ENCODE measurements at places on chromosomes 6 and 20.
A peak's percentile ranks its signal among the peaks of the same experiment; 100 is the strongest.

DNA sequence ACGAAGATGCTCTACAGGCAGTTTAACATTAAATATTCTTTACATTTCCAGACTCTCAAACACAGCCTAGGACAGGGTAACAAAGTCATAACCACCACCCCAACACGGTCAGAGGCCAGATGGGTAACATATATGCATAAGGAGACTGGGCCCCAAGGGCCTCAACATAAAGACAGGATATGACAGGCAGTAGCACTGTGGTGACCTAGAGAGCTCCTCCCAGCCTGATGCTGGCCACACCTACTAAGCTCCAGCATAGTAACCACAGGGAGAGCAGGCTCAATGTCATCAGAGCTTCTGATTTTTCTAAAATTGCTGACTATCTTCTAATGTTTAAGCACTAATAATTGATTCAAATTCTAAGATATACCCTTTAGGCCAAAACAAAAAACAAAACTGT, 21.7 kb downstream of the SMLR1 start:
- peak; percentile 42 for DNase-seq

DNA sequence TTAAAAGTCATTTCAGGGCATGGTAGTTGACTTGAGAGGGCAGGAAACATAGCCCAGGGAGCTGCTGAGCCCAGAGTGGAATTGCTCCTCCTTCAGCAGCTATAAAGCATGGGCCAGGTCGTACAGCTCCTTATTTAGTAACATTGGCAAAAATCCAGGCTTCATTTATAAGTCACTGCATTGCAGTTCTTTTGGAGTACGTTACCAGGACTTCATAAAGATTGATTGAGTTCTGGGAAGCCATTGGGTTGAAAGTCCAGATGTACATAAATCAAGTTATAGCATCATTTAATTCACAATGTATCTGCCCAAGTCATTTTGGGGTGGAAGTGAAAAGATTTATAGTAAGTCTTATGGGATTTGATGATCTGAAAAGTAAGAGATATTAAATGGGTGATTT, 53.0 kb upstream of the ANKEF1 start:
- DNase-seq = no peak

- no peak for DNase-seq
These were observed 4.8 kb upstream of the BTN1A1 start for GRCh38 chr6:26495281-26495680.

DNA sequence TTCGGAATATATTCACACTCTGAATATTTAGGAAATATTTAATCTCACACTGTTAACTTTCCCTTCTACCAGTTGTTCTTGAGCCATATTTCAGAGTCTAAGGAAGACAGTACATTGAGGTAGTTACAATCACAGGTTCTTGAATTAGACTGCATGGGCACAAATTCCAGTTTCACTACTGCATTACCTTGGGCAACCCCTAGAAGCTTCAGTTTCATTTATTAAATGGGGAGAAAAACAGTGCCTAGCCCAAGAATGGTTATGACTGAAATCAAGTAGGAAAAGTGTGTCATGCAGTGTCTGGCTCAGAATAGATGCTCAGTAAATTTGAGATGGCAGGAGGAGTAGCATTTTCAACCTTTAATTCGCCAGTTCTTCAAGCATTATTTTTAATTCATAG, 124.5 kb upstream of the SAMD5 start:
- peak; percentile 5 for DNase-seq

DNA sequence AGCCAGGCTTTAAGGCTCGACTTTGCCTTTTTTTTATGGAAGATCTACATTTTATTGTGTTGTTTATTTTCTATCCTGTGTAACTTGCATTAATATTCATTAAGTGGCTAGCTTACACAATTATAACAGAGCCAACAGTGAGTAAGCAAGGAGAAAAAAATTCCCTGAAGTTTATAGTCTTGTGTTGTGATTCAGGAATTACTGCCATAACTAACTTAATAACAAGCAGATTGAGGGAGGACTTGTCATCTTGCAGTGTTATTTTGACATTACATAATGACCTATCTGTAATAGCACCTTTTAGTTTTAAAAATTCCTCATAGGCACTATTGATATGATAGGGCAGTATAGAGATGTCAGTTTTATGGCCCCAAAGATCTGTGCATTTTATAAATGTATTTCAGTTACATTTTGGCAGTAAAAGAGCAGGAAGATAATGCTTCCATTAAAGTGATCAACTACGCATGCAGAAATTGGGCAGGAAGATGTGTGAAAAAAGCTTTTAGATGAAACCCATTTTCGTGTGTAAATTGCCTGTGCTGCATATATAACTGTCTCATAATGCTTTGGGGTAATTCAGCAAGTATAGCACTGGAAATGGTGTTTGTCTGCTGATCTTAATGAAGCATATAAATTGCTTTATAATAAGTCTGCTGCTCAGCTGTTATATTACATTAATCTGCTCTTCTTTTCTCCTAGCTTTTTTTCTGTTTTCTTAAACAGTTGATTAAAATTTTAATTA, 123.0 kb downstream of the SMAP1 start:
- no peak for DNase-seq

GRCh38 chr20:46894579-46894958, at the start of gene EYA2:
Gene EYA2, plus strand, starts transcription at chr20:46894843. Its CDS starts 95,168 bp downstream, at chr20:46990011.
- DNase-seq = no peak

DNA sequence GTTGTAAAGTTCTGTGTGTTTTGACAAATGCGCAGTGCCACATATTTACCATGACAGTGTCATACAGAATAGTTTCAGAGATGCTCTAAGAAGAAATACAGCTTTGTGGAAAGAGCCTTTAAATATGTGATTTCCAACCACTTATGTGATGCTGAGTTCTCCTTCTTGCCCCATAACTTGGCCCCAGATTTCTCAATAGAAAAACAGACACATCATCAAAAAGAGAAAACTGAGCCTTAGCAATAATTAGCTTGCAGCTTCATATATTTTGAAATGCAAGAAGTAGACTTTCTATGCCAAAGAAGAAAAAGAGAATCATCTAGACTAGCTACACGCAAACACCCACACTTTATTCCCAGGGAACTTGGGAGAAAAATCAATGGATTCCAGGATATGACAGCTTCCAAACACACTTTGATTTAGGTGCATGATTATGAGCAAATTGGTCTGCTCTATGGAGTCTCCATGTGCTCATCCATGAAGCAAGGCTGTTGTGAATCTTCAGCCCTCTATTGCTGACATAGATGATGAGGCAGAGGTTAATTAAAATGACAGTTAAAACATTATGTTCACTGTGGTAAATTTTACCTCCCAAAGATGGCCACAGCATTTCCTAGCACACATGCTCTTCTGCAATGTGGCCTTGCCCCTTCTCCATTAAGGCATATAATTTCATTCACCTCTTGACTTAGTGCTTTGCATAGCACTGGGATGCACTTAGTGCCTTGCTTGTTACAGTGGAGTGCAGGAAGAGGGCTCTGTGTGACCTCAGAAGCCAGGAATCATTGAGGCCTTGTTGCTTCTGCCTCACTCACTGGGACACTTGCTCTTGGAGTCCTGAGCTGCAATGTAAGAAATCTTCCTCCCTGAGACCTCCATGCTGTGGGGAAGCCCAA, 174.6 kb downstream of the SYNDIG1 start:
- DNase-seq = no peak

GRCh38 chr20:47985092-47985850, 200.0 kb upstream of the SULF2 start:
- DNase-seq = no peak

DNA sequence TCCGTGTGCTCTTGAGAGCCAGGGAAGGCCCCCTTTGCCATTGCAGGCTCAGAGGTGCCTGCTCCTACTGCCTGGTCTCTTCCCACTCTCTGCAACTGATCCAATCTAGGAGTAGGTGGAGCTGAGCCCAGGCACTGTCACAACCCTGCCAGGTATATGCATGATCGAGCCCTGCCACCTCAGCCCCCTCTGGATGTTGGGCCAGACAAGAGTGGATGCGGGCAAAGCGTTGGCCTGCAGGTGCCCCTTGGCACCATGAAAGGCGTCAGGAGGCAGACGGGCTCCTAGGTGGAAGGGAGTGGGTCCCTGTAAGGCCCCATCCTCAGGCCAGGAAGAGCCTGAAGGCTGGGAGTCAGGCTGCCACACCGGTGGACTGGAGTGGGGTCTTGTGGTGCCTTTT, 5.9 kb upstream of the OR14J1 start:
- no peak for DNase-seq

GRCh38 chr6:148736774-148737412, 9.9 kb upstream of the UST start:
- DNase-seq = peak; percentile 58

DNA sequence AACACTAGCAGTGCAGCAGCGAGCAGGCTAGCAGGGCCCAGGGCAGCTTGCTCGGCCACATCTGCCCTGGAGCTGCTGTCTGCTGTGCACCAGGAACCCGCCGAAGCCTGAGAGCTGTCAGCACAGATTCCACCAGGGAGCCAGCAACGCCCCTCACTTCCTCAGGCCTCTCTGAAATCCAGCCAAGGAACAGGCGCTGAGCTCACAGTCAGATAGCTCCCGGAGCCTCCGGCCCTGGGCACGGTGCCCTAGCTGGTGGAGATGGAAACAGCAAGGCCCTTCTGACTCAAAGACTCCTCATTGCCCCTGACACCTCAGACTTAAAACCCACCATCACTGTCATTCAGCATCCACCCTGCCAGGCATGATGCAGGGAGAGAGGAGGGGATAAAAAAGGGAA, 839.4 kb downstream of the MAFB start:
- no peak for DNase-seq

- DNase-seq = no peak
These were observed 51.9 kb downstream of the CBFA2T2 start for GRCh38 chr20:33541797-33542196.

DNA sequence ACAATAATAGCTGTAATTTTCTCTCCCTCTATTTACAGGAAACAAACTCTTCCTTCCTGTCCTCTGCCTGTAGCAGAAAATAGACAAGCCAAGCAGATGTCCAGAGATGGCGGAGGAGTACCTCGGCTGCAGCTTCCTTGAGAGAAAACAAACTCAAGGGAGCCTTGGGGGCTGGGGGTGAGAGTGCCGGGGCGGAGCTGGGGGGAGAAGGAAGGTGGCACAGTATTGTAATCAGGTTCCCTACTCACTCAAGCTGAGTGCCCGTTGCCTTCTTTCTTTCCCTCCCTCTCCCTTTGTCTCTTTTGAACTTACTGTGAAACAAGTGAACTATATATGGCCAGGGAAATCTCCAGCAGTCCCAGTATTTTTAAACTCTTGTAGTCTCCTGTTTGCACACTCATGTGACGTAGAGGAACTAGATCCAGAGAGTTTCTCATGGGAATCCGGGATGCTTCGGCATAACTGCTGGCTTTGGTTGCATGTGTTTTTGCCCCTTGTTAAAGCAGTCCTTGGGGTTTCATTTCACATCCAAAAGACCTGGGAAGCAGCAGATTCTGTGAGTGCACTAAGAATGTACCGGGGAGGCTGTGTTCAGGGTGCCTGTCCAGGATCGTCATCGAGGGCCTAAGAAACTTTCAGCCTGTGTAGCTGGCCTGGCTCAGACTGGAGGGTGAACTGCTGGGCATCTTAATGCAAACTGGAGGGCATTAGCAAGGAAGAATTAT, 44.6 kb upstream of the HDDC2 start:
- peak; percentile 11 for DNase-seq

GRCh38 chr6:169652896-169653295, 48.9 kb downstream of the WDR27 start:
- no peak for DNase-seq

DNA sequence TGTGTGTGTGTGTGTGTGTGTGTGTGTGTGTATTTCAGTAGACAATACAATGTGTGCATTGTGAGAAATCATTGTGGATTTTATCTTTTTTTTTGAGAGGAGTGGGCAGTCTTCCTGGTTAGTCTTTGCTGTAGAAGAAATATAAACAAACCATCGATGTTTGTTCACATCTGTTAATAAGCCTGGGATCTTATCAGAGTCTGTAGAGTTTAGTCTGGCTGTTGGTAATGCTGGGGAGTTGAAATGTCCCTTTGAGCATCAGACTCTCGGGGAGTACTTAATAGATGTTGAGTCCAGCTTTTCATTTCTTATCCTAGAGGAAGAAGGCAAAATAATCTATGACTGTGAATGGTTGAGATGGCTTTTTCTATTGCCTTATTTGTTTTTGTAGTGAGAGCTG, 96.6 kb upstream of the SUPT3H start:
- no peak for DNase-seq

DNA sequence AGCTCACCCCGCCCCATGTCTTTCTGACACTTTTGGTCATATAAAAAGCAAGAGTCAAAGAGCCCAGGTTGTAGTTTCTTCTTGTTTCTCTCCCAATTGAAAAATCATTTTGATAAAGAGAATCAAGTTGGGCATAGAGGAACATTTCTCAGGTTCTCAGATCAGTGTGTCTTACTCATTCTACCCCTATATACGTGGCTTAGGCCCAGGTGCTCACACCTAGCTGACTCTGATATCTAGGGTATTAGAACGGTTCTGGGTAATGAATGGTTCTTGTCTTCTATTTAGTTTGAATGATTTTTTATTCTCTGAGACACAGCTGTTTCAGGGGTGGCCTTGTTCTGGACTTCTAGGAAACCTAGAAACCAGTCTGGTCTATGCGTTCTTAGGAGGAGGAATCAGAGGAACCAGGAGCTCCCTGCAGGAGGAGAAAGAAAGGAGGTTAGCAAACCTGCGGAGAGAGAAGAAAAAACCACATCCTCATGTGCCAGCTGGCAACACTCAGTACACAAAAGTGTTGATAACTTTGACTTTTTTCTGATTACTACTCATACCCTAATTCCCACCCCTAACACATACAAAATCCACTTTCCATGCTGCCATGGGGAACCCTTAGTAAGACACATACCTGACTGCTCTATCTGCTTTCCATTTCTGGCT, 178.0 kb downstream of the CLIC5 start:
- DNase-seq = no peak

- DNase-seq = peak; percentile 42
These were observed 158.1 kb upstream of the ZNF184 start for GRCh38 chr6:27630727-27631608.

- DNase-seq = peak; percentile 21
These were observed 1.7 kb downstream of the CABLES2 start for GRCh38 chr20:62405108-62405980.

- DNase-seq = no peak
These were observed 120.1 kb upstream of the HDDC2 start for GRCh38 chr6:125421836-125422235.

DNA sequence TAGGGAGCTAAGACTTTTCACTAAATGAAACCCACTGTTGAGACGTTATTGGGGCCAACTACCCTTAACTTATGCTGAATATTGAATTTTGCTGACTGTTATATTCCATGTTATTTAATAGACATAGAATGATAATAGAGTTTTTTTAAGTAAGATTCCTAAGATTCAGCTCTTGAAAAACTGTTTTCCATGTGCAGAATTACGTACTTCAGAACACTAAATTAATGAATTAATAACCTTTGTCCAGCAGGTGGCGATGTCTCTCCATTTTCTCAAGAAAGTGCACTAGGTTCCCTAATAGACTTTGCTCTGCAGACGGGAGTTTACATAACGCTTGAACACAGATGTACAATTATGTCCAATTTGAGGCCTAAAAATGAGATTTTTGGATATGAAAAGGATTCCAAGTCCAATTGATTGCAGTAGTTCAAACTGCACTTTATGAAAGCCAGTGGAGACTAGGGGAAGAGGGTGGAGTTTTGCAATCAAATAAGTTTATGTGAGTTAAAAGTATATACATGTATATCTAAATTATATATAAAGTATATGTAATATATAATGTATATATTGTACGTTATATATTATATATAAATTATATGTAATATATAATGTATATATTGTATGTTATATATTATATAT, 282.1 kb downstream of the UST start:
- peak; percentile 92 for DNase-seq

GRCh38 chr6:140438346-140438735, 1063.9 kb upstream of the CITED2 start:
- DNase-seq = no peak

Data from common myeloid progenitor, CD34-positive (primary cell).